ENCODE measurements at places on chromosomes 5 and 9.

DNA sequence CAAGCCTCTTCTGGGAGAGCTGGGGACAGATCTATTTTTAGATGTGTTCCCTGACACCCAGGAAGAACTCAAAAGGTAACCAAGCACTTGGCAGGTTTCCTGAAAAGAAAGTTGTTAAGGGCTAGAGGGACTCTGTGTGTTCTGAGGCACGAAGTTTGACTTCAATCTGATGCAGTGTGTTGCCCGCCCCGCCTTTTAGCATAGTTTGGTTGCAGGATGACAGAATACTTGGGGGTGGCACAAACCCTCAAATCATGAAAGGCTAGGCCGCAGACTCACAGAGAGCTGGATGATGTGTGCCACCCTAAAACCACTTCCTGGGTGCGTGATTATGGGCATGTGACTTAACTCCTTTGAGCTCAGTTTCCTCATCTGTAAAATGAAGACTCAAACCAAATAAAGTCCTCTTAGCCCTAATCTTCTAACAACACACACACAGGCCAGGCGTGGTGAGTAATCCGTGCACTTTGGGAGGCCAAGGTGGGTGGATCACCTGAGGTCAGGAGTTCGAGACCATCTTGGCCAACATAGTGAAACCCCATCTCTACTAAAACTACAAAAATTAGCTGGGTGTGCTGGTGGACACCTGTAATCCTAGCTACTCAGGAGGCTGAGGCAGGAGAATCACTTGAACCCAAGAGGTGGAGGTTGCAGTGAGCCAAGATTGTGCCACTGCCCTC lies 12.8 kb upstream of the NDFIP1 start:
- DNase-seq: peak; percentile 84

- no peak for DNase-seq
Measured at GRCh38 chr9:84136119-84136868, 155.7 kb downstream of the RMI1 start.

DNA sequence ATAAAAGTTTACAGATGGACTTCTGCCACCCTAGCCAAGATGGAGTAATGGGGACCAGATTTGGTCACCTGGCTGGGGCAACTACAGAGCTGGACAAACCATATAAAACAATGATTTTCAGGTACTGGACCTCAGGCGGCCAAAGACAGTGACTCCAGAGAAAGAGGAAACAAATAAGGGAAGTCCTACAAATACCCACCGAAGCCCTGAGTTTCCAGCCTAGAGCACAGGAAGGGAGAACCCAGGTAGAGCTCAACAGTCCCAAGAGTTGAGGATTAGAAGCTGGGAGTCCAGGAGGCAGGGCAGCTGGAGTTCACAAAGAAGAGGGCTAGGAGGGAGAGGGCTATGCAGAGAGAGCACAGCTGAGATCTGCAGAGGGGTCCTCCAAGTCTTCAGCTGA lies 106.7 kb upstream of the NR5A1 start:
- no peak for DNase-seq

DNA sequence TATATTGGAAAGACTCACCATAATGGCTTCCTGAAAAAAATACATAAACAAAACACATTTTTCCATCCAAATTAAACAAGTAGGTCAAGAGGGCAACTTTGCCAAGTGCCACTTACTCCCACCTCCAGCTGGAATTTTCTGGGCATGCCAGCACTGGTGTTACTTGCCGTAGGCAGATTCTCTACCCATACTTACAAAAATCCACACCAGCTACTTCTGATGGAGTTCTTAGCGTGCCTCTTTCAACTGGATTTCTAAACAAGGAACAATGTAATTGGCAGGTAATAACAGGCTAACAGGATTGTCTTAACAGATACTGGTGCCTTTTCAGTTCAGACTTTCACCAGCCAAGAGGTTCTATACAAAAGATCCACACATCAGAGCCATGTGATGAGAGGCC lies 301.4 kb downstream of the MLLT3 start:
- no peak for DNase-seq

- DNase-seq: peak; percentile 52
Measured at GRCh38 chr5:149959406-149960236, 937 bp upstream of the SLC26A2 start.

DNA sequence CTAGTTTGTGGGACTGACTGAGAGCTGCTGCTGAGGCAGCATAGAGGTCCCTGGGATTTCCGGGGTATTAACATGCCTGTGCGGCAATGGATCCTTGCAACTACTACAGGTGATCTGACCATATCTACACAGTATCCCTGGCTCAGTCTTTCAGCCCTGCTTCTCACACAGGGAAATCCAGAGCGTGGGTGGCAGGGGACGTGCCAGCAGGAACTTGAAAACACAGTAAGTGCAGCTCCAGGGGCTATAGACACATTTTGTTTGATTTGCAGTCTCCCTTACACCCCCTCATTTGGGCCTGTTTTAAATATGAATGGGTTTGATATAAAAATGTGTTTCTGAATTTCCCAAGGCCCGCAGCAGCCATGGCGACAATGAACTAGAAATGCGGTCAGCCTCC lies 209.5 kb downstream of the DCP2 start:
- no peak for DNase-seq

Data from activated naive CD4-positive, alpha-beta T cell treated with Interleukin-2 at 50 U/mL for 16 hours (primary cell).